Hematopoietic multipotent progenitor cell treated with erythropoietin and hydrocortisone succinate and interleukin-3 and kit ligand, for 6 days (in vitro differentiated cells): ENCODE measurements at places on chromosomes 1 and 21.
A peak's percentile ranks its signal among the peaks of the same experiment; 100 is the strongest.

DNA sequence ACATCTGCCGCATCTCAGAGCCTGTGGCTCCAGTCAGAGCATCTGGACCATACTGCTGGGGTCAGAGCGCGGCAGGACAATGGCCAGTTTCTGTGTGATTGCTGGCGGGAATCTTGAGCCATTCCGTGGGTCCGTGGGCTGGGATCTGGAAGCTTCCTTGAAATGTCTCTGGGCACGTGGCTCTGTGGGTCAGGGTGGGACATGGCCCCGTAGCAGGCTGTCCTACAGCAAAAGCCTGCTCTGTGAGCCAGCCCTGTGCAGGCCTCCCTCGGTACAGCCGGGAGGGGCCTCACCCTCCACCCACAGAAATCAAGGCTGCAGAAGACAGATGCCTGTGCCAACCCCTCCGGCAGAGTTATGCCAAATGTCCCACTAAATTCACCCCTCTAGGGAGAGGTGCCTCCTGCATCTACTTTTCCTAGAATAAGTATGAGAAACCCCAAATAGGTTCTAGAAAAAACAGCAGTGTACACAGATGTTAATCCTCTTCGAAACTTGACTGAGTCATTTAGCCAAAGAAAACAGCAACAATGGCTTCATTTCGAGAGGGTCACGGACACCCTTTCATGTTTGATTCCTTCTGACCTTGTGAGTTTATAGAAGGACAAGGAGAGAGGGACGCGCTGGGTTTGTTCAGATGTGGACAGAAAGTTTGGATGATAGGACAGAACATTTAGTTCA lies 27.8 kb downstream of the COL18A1 start:
- DNase-seq = no peak

DNA sequence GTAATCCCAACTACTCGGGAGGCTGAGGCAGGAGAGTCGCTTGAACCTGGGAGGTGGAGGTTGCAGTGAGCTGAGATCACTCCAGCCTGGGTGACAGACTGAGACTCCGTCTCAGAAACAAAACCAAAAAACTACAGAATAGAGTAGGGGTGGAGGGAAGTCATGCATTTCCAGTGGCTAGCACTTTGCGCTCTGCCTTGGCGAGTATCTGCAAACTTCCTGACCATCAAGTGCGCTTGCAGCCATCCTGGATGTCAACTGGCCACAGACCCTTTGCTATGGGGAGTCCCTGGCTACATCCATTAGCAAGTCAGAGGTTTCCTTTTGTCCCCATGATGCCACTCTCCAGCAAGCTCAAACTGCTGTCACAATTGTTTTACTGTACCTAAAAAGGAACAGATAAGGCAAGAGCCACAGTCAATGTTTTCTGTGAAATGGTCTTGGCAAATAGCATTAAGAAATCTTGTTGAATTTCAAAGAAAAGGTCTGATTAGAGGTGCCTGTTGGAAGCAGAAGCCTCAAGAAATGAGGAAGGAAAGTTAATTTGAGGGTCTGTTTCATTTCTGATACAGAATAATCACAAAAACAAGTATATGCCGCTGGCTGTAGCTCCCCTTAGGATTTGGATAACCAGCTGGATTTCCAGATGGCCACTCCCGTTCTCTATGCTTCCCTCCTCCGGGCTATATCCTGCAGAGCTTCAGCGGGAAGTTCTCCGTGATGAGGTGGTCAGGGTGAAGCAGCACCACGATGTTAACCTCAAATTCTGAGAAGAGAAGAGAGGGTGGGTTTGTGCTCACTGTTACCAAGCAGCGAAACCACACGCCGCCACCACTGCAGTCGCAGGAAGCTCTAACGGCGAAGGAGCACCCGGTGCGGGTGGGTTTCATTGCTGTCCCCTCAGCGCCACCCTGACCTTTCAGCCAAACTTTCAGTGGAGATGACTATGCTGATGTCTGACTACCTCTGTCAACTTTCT lies 42.0 kb downstream of the VPS26C start:
- DNase-seq = peak; percentile 78

DNA sequence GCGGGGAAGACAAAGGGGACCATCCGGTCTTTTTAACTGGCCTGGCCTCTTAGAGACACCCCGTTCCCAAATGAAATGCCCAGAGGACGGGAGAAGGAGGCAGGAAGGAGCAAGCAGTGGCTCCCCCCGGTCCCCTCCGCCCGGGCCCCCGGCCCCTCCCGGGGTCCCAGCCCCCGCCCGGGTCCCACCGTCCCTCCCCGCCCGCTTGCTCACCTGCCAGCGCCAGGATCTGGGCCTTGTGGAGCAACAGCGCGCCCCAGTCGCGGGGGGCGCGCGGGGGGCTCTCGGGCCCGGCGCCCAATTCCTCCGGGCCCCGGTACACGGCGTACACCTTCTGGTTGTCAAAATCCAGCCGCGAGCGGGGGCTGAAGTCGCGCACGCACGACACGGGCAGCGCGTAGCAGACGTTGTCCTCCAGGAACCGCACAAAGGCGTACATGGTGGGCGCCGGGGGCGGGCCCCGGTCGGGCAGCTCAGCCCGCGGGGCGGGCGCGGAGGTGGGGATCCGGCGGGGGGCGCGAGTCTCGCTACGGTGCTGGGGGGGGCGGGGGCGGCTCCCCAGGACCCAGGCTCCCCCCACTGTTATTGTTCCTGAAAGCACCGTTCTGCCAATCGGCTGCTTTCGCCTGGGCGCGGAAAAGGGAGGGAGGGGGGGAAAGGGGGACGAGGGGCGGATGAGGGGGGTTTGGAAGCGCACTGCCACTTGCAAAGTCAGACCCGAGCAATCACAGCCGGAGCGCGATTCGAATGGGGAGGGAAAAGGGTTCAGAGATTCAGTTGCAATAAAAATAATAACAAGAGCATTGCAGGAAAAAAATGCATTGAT lies at the start of gene BEND5:
Gene BEND5, minus strand, starts transcription at position 499 of the 826 bp plus-strand sequence. Its CDS starts 60 bp downstream, at position 439.
- DNase-seq = peak; percentile 51

DNA sequence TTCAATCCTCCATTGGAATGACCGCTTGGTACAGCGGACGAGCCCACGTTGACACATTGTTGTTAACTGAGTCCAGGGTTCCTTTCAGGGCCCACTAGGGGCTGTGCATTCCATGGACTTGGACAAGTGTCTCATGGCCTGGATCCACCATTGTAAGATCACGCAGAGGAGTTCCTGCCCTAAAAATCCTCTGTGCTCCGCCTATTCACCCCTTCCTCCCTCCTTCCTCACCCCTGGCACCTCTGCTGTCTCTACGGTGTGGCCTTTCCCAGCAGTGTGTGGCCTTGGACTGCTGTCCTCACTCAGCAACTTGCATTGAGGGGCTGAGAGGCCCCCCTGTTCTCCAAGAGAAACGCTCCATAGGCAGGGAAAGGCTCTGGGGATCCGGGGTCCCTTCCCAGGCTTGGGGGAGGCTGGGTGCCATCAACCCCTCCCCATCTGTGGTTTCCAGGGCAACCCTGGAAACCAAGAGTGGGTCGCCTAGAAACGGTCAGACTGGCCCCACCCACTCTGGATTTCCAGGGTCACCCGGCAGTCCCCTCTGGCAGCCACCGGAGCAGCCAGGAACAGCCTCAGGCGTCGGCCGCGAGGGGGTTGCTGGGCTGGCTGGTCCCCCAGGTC lies 50.9 kb downstream of the MEGF6 start:
- DNase-seq = no peak

- peak; percentile 1 for DNase-seq
These were observed 94.5 kb downstream of the ROR1 start for GRCh38 chr1:63868268-63868781.

- DNase-seq = no peak
These were observed 155.4 kb upstream of the KCND3 start for GRCh38 chr1:112144733-112145426.

- peak; percentile 66 for DNase-seq
These were observed 96.4 kb downstream of the RUNX1 start for GRCh38 chr21:34952701-34953100.

DNA sequence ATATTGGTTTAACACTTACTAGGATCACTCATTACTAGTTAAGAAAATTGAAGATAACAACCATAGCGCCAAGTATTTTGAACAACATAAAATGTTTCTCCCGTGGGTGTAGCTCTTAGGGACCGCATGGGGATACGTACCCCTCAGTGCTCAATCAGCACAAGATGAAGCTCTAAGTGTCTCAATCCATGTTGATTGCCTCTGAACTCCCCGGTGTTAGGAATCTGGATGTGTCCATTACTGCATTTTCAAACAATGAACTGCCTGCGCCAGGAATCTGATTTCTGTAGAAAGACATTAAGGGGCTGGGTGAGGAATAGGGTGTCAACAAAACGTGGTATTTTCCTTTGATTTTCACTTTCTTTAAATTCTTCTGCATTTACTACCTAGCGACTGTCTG lies 100.2 kb downstream of the LMO4 start:
- no peak for DNase-seq

- no peak for DNase-seq
These were observed 22.5 kb upstream of the SIKE1 start for GRCh38 chr1:114803001-114803400.

DNA sequence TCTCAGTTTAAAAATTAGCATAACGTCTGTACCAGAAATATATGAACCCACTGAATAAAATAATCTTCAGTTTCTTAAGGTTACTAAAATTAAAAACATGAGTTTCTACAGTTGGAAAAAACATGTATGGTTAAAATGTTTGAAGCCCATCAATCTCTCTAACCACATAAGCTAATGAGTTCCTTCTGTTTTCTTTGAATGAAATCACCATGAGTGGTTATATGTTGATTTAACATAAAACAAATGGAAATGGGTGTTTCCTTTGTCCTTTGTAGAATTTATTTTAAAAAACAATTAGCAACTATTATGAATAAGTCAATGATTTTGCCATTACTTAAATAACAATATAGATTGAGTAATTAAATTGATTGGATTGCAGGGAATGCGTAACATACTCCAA lies 3.0 kb upstream of the ADGRL2 start:
- DNase-seq = no peak

DNA sequence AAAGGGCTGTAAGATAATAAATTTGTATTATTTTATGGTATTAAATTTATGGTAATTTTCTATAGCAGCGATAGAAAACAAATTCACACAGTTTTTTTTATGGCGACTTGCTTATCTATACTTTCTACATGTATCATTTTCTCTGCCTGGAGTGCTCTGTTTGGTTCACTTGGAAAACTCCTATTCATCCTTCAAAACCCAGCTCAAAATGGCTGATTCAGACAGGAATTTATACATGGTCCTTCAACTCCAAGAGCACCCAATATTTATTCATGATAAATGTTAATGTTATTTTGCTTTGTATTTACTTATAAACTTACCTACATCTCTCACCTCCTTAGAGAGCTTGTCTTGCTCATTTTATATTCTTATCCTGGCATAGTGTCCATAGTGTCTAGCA lies 55.6 kb upstream of the SSX2IP start:
- DNase-seq = no peak

- no peak for DNase-seq
These were observed 27.7 kb downstream of the CAPZB start for GRCh38 chr1:19457607-19458006.

DNA sequence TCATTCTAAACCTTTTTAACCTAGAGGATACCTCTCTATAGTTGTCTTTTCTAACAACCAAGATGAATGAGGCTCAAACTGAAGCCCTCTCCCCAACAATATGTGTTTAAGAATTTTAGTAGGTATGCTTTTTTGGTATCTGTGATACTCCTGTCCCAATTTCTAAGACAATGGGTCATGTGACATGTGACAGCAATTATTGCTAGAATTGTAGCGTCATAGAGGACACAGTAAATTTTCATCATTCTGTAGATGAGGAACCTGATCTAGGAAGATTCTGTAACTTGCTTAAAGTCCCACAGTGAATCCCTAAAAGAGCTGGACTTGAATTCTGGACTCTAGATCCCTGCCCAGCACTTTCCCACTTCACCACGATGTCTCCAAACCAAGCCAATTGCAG lies 11.6 kb upstream of the CASQ1 start:
- no peak for DNase-seq

GRCh38 chr1:180997843-180998504 lies 24.7 kb downstream of the STX6 start:
- DNase-seq = no peak

DNA sequence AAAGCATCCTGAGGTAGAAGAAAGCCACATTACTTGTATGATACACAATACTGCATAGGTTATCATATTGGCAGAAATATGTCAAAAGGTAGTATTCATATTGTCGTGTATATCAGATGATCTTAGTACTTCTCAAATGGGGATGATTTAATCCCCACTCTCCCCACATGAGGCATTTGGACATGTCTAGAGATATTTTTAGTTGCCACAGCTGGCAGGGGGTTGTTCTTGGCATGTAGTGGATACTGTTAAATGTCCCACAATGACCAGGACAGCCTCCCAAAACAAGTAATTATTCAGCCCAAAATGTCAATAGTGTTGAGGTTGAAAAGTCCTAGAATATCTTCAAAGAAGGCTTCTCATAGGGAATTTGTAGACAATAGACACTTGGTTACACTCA lies 162.8 kb downstream of the NEGR1 start:
- no peak for DNase-seq

DNA sequence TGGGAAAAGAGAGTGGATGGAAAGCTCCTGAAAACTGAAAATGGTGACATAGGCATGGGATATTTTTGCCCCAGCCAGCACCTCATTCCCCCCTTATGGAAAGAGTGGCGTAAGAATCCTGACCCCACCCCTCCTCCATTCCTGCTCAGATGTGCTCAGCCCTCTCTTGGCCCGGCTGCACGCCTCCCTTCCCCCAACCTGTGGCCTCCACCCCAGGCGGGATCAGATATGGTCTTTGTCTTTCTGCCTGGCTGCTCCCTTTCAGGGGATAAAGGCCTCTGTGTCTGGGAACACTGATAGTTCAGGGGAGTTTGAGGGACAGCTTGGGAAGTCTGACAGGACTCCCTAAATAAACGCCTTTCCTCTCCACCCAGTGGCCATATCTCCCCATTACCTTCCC lies 49.8 kb downstream of the KIRREL1 start:
- DNase-seq = peak; percentile 5

GRCh38 chr21:39000496-39000895 lies 182.8 kb downstream of the PSMG1 start:
- DNase-seq = no peak

- no peak for DNase-seq
These were observed 17.8 kb downstream of the POFUT2 start for GRCh38 chr21:45269861-45270260.

DNA sequence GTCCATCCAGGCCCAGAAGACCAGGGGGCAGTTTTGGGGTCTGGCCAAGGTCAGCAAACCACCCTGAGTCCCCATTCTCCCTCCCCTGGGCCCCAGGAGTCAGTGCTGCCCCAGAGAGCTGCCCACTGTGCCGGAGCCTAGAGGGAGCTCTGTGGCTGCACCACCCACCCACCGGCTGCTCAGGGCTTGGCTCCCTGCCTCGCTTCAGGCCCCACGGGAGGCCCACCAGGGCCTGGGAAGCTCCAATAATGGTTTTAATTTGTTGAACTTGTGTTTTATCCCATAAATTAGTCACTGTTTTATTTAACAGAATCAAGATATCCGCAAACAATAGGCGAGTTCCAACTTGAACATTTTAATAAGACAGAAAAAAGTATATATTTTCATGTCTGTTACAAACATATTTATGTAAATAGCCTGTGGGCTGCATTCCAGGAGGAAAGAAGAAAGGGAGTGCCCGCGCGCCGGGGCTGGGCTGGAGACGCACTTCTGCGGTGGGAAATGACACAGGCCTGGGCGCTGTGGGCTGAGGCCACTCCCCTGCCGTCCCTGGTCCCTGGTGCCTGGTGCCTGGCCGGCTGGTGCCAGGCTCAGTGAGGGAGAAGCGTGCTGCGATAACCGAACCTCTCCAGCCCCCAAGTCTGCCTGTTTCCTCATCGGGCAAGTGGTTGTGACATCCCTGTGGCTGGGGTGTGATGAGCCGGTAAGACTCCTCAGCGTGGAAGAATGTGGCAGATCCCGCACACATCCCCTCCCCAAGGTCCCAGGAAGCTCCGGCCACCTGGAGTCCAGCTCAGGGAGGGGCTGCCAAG lies 160.5 kb downstream of the PEX14 start:
- DNase-seq = no peak

GRCh38 chr1:5936621-5937372 lies 55.4 kb downstream of the NPHP4 start:
- DNase-seq = no peak
